AML-193 (cell line): ENCODE measurements at places on chromosomes 5 and 9.
A peak's percentile ranks its signal among the peaks of the same experiment; 100 is the strongest.

GRCh38 chr9:76403352-76403751 lies 9.1 kb upstream of the RFK start:
- DNase-seq: peak; percentile 87

- no peak for DNase-seq
These were observed 1089.2 kb downstream of the PTPRD start for GRCh38 chr9:9523476-9524139.

GRCh38 chr9:79165020-79165780 lies 406.6 kb upstream of the TLE4 start:
- no peak for DNase-seq

- no peak for DNase-seq
These were observed 51.0 kb downstream of the PTPDC1 start for GRCh38 chr9:94135222-94135621.

DNA sequence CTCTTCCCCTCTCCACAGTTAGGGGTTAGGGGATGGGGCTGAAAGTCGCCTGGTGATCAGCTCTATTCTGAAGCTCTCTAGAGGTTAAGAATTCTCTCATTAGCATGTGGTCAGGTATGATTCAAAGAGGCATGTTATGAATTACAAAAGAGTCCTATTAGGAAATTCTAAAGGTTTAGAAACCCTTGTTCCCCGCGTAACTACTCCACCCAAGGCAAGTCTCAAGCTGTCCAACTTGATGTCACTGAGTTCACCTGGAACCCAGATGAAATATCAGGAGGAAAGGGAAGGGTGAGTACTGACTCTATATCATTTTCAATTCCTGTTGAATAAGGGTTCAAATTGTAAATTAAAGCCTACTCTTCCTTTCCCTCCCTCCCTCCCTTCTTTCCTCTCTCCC lies 18.1 kb upstream of the RNF145 start:
- DNase-seq: peak; percentile 34

DNA sequence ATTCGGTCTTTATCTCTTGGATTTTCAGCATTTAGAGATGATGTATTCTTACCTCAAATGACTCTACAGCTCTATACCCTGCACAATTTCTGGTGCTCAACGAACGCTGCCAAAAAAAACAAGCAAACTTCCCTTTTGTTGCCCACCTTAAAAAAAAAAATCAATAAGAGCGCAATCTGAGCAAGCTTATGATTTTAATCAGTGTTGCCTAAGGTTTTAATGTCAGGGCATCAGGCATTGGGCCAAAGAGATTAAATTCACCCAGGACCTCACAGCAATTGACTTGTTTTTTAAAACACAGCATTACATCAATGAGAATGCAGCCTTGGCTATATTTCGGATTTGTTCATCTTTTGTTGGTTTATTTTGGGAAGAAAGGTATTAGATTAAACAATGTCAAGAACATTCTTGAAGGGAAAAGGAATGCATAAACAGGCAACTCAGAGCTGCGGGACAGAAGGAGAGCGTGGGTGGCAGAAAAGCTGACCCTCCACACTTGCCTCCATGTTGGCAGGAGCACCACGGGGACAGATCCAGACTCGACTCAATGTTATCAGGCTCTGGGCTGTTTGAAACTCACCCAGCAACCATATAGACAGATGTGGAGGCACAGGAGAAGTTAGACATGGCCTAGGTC lies 127.5 kb upstream of the DAPK1 start:
- DNase-seq: no peak

DNA sequence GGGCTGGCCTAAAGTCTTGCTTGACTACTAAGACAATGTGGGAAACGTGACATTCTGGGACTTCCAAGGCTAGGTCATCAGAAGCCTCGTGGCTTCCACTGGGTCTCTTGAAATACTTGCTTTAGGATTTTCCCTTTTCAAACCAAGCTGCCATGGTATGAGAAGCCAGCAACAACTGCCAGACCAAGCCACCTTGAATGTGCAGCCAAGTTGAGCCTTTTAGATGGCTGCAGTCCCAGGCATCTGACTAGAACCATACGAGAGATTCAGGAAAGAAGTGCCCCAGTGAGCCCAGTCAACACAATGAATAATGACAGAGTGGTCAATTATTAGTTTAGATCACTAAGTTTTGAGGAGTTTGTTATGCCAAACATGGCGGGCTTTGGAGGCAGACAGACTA lies 143.3 kb downstream of the SLF1 start:
- DNase-seq: no peak

- DNase-seq: no peak
These were observed 156.3 kb upstream of the MVB12B start for GRCh38 chr9:126170286-126170823.

DNA sequence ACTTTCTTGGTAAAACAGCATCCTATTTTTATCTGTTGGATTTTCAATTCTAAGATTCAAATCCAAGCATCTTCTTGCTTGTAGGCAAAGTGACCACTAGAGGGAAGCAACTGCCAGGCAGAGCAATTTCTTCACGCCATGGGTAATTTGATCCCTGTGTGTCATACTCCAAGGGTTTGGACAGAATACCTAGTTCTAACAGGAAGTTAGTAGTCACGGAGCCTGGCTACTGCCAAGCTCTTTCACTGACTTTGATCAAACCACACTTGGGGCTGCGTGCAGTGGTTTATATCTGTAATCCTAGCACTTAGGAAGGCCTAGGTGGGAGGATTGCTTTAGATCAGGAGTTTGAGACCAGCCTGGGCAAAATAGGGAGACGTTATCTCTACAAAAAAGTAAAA lies 473.6 kb upstream of the TNC start:
- peak; percentile 28 for DNase-seq

DNA sequence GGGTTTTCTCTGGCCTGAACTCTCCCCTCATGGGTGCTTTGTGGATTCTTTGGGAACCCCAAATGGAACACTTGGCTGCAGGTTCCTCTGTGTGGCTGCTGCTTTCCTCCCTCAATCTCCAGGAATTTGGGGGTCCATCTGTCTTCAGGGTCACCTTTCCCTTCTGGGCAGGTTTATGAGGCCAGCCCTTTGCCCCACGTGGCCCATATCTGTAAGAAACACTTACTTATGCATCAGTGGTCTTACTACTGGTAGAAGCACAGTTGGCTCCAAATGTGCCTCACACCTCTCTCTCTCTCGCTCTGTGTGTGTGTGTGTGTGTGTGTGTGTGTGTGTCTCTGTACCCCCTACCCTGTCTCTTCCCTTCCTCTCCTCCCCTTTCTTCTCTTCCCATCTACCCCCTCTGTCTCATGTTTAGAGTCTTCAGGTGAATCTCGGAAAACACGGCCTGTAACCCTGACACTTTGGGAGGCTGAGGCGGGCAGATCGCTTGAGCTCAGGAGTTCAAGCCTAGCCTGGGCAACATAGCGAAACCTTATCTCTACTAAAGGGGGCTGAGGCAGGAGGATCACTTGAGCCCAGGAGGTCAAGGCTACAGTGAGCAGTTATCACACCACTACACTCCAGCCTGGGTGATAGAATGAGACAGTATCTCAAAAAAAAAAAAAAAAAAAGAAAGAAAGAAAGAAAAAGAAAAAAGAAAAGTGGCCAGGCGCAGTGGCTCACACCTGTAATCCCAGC lies 26.8 kb downstream of the C5orf15 start:
- no peak for DNase-seq

DNA sequence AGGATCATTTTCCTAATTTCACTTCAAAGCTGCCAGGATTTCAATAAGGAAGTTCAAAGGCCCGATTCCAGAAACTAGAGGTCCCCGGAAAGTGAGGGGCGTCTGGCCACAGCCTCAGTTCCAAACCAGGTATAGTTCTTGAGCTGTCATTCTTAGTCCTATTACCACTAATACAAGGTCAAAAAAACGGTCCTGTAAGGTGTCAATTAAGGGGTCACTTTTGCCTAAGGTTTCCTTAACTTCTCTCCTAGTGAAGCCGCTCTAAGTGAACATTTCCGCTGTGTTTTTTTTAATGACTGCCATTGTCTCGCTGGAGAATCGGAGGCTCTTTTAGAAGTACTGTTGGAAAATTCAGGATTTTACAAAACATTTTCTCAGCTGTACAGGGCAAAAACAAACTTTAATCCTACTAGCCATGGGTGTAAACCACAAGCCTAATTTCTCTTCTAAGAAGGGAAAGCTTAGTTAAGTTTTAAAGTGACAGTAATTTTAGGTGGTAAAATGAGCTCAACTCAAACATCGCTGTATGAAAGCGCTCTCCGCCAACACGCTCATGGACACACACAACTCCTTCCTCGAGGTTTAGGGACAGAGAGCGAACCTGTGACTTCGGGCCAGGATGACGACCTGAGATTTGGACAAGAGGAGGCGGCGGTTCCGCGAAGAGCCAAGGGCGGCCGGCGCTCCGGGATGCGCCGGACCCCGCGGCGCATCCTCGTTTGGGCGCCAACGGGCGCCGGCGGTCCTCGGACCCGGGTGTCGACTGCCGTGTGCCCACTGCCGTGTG lies 76.7 kb upstream of the IFNE start:
- no peak for DNase-seq

DNA sequence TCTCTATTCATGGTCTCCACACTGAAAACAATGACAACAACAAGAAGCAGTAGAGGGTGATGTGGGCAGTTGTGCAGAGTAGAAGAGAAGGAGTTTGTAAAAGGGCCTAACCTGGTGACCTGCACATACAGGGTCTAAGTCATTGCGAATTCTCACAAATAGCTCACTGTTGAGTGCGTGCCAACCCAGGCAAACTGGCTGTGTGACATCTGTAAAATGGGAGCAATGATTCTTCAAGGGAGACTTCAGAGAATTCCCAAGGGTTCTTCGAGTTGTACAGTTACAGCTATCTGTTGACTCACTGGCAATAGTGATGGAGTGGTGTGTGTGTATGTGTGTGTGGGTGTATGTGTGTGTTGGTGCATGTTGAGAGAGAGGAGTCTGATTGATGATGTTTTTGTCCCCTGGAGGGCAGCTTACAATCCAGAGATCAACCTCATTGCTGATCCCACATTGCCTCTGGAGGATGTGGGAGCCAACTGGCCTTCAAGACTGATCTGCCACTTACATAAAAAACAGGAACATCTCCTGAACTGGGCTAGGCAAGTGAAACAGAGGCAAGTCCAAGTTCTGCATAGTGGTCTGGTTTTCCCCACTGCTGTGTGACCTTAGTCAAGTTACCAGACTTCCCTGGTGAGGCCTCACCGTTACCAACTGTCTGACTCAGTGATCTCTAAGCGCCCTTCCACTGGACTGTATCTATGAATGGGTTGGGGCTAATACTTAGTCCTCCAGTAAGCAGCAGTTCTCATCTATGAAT lies 3.2 kb downstream of the FAT2 start:
- DNase-seq: no peak

DNA sequence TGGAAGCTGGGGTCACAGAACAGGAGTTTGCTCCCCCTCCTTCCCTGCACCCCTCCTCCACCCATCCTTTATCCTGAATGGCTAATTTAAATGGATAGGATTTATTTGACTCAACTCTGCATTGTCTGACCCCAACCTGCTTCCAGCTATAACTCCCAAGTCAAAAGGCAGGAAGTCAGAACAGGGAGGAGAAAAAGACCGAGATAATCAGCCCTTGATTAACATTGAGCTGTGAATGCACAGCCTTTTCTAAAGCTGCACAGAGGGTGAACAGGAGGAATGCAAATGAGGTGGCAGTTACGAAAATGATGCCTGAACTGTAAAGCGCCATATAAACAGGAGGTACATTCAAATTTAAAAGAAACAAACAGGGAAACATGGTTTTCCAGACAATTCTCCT lies 152.8 kb downstream of the SPOCK1 start:
- DNase-seq: no peak

DNA sequence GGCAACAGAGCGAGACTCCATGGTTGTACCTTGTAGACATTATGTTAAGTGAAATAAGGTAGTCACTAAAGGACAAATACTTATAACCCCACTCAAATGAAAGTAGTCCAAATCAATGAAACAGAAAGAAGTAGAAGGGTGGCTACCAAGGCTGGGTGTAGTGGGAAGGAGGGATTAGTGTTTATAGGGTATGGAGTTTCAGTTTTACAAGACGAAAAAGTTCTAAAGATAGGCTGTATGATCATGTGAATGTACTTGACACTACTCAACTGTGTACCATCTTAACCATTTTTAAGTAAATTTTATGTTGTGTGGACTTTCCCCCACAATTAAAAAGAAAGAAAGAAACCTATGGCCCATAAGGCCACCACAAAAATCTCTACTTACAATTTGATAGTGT lies 32.2 kb downstream of the ALDH7A1 start:
- DNase-seq: no peak

DNA sequence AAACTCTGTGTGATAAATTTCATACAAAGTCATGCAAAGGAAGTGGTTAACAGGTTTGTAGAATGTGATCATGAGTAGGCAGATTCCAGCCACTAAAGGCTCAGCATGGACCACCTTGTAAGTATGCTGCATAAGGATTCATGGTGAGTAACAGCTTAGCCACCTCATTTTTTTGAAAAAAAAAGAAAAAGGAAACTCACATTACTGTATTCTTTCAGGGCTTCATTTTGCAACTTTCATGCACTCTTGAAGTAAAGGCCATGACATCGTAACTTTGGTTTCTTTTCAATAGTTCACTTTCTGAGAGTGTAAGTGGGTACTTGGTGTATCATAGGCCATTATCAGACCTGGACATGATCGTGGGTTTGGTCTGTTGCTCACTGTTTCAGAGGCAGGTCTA lies 175.1 kb downstream of the PCSK1 start:
- DNase-seq: no peak

- no peak for DNase-seq
These were observed 18.6 kb upstream of the AGXT2 start for GRCh38 chr5:35066260-35066795.

GRCh38 chr9:136036848-136037247 lies 58.2 kb downstream of the NACC2 start:
- no peak for DNase-seq

DNA sequence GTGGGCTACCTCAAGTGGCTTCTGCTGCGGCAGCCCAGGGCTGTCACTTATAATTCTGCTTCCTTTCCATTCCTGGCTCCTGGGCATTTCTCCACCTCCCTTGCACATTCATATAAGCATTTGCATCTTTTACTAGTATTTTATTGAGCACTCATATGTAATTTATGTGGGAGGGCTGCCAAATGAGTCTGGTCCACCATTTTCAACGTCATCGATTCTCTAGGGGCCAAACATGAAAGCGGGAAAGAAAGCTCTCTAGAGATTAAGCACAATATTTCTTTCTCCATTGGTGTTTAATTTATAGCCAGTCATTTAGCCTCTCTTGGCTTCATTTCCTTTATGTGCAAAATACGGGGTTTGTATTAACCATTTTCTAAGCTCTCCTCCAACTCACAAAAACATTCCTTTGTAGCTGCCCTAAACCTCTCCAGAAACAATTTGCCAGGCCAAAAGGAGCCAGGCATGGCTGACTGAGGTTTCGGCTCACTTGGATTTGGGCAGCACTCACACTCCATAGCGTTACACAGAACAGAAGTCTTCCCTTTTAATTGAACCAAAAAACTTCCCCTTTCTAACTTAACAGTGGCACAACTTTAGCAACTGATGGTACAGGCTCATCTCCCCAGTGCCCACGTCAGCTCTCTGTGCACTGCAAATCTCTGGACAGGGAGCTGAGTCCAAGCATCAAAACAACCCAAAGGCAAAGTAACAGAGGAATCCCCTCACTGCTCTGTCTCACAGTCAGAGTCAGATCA lies 183.5 kb downstream of the ROR2 start:
- no peak for DNase-seq

GRCh38 chr5:169002953-169003555 lies 297.9 kb downstream of the SLIT3 start:
- DNase-seq: no peak

- no peak for DNase-seq
These were observed 8.5 kb upstream of the EGFLAM start for GRCh38 chr5:38249812-38250211.

- DNase-seq: no peak
These were observed 72.3 kb upstream of the NIPAL4 start for GRCh38 chr5:157387683-157388093.
